ENCODE measurements at places on chromosomes 1 and 21.

GRCh38 chr21:33007747-33008146, 18.0 kb upstream of the OLIG2 start:
- no peak for DNase-seq

DNA sequence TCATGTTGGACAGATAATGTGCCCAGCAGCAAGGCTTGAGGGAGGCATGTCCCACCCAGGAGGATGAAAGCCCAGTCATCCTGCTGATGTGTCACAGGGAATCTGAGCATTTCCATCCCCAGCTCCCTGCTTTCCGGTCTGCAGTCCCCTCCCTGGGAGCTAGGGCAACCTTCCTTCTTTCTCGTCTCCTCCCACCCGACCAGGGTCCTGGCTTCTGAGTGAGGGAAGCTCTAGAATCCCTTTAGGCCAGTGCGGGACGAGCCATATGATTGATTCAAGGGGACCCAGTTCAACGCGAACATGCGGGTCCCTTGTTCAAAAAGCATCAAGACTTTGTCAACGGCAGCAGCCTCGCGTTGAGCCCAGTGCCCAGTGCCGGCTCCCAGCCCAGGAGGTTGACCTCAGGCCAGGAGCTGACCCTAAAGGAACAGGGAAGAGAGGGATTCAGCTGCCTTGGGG, 96.7 kb upstream of the TMPRSS2 start:
- DNase-seq, result no peak

- no peak for DNase-seq
Observed at GRCh38 chr1:89931964-89932363, 62.9 kb upstream of the ZNF326 start.

DNA sequence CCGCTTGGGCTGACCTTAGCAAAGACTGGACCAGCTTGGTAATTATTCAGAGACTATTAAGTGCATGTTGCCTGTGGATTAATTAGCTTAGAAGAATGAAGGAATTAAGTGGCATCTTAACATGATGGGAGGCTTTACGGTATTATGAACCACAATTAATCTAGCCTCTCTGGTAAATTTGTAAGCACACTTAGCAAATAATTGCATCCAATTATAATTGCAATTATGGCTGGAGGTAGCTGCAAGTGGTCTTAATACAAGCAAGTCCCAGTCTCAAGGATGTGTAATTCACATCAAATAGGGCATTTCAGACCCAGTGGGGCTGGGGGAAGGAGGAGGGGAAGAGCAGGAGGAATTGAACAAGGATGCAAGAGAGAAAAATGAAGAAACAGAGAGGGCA, 151.6 kb downstream of the CNIH3 start:
- DNase-seq, result no peak

GRCh38 chr1:74328851-74329250, 93.7 kb downstream of the TNNI3K start:
- no peak for DNase-seq

DNA sequence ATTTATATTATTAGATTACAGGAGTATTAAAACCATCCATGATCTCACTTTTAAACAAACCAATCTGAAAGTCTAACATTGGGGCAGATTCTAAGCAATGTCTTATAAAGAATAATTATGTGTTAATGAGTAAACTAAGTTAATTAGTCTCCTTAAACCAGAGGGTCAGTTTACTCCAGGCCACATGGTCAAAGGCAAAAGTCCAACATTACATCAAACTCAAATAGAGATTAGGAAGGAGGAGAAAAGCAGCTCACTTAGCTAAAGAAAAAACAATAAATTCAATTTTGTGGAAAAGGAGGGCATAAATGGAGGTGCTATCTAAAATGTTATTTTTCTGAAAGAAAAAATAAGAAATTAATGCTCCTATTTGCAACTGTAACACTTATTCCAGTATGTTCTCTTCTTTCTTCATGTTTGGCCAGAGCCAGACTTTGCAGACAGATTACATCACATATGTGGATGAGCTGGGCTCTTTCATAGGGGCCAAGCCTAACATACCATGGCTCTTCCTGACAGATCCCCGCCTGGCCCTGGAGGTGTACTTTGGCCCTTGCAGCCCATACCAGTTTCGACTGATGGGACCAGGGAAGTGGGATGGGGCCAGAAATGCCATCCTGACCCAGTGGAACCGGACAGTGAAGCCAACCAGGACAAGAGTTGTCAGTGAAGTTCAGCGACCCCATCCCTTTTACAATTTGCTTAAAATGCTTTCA, 24.3 kb upstream of the FMO2 start:
- DNase-seq, result no peak

DNA sequence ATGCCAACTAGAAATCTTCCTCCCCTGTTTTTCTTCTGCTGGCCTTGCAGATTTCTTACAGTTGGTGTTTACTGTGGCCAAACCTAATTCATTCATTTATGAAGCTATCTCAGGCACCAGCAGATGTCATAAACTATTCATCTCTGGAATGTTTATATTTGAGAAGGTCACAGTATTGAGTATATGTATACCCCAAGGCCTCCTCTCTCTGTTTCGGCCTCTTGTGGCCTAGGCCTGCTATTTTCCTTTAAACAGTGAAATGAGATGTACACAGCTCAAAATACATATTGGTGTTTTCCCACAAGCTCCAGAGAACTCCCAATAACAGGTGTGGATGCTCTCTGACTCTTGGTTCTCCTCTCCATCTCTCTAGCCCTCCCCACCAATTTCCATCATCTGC, 520.7 kb upstream of the CAMK1G start:
- DNase-seq, result no peak

DNA sequence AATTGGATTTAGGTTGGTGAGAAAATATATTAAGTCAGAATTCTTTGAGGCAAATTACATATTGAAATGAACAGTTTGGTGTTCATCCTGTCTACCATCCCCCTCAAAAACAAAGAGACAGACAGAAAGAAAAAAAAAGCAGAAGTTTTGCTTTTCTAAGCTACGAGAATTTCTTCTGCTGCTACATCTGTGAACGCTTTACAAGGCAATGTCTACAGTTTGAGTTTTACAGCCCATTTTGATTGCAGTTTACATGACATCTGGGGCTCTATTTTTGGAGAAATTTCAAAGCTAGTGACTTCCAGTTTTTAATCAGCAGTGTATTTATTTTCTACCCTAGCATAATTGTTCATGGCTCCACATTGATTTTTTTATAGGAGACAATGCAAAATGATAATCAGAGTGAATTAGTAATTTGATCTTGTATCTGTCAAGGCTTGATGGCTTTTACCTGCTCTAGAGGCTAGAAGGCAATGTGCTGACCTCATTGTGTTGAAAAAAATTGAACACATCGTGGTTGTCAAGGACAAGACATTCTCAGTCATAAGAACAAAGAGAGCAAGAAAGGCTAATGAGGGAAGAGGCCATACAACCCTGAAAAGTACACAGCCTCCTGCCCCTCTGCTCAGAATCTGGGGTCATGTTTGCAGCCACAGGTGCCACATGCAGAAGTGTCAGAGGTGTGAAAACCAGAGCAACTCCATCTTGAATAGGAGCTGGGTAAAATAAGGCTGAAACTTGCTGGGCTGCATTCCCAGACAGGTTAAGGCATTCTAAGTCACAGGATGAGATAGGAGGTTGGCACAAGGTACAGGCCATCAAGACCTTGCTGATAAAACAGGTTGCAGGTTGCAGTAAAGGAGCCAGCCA, 201.0 kb upstream of the CAMK1G start:
- DNase-seq, result no peak

DNA sequence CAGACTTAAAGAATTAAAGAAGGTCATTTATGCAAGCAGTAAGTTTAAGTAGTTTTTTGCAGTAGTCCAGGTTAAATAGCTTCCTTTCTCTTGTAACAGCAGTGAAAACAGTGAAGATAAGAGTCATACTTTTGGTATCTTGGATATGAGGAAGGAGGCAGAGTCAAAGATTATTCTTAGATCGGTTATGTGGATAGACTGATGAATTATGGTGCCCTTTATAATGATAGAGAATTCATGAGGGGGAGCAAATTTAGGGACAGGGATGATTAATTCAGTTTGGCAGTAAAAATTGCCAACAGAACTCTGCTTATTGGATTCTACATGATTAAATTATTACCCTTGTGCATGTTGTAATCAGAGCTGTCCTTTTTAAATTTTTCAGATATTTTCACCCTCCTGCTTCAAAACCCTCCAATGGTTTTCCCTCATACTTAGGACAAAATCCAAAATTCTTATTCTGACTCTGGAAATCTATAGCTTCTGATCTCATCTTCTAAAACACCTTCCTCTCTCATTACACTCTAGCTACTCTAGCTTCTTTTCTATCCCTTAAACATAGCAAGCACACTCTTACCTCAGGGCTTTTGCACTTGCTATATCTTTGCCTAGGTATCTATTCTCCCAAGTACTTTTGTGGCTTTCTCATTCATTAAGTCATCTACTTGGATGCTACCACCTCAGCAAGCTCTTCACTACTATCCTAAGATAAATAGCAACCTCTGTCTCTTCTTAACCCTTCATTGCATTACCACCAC, 79.8 kb downstream of the PKN2 start:
- no peak for DNase-seq

DNA sequence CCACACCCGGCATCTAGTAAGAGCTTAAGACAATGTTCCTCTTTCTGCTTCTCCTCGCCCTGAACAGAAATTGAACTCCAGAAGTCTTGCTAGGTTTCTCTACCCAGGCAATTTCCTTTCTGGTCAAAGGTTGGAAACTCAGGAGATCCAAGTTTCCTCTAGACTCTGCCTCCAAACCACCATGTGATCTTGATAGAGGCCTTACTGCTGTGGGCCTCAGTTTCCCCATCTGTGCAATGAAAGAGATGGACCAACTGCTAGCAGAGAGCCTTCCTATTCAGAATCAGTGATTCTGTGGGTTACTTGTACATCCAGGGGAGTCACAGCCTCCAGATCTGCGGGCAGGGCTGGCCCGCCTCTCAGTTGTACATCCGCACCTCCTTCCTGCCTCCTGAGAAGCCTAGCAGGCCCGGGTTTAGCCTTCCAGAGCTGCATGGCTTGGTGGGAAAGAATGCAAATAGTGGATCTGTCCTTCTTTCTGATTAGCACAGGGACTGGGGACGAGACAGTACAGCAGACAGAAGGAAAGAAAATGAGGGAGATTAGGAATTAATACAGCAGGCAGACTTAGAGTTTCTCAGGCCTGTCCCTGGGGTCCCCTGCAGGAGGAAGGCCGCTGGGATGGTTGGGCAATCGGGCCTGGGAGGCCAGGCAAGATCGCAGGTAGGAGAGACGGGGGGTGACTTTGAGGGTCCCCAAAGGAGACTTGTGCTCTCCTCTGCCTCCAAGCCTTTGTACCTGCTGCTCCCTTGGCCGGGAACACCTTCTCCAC, 83.9 kb downstream of the PAX7 start:
- no peak for DNase-seq

DNA sequence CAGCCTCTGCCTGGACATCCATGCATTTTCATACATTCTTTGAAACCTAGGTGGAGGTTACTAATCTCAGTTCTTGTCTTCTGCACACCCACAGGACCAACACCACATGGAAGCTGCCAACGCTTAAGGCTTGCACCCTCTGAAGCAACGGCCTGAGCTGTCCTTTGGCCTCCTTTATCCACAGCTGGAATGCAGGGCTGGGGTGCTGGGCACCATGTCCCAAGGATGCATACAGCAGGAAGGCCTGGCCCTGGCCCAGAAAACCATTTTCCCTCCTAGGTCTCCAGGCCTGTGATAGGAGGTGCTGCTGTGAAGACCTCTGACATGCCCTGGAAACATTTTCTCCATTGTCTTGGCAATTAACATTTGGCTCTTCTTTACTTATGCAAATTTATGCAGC, 1168.6 kb downstream of the KCNT2 start:
- DNase-seq, result no peak

All from activated CD4-positive, alpha-beta T cell treated with anti-CD3 and anti-CD28 coated beads, Interleukin-10, Interleukin-2, amounts not matched to agents 100 ng/mL and 50 ng/mL, durations not matched to agents 16 hours and 8 hours (primary cell).